AG09309 (cell line): ENCODE measurements at places on chromosomes 11 and 22.

DNA sequence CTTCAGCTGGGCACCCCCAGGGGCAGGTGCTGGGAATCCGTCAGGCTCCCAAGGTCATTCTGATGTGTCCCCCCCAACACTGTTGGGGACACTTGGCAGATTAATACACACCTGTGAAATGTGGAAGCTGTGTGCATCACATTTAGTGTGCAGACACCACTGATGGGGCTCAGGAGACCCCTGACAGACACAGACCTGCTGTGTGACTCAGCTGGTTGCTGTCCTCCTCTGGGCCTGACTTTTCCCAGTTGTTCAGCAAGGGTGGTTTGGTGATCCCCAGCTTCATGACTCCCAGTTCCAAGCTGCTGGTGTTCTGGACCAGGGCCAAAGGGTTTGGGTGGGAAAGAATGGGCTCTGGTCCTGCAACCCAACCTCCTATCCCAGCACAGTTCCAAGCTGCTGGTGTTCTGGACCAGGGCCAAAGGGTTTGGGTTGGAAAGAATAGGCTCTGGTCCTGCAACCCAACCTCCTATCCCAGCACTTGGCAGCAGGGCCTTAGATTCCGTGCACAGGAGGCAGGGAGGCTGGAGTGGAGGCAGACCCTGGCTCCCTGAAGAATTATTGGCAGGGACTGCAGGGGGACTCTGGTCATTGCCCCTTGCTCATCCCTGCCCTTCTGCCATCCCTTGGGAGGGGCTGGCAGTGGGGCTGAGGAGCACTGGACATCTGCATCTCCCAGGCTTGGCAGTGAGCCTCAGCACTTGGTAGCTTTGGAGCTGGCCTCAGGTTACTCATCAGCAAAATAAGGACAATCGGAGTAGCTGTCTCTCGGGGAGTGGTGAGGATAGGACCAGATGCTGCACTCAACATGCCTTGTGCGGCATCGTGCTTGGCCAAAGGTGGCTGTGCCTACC is 8.4 kb upstream of the OMP start:
- DNase-seq = no peak

GRCh38 chr22:32926600-32926999 is 125.1 kb downstream of the TIMP3 start:
- no peak for DNase-seq

DNA sequence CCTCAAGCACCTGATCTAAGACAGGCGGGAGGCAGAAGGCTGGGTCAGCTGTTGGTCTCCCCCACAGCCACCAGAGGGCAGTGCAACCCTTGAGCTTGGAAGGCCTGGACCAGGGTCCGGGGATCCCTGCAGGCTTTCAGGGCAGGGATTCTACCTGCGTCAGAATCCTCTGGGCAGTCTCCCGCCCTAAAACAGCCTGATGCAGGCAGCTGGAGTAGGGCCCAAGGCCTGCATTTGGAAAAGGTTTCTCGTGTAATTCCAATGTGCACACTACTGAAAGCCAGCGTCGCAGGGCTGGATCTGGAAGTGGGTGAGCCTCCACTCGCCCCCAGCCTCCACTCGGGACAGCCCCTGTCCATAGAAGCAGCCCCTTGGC is 31.8 kb downstream of the BID start:
- no peak for DNase-seq

DNA sequence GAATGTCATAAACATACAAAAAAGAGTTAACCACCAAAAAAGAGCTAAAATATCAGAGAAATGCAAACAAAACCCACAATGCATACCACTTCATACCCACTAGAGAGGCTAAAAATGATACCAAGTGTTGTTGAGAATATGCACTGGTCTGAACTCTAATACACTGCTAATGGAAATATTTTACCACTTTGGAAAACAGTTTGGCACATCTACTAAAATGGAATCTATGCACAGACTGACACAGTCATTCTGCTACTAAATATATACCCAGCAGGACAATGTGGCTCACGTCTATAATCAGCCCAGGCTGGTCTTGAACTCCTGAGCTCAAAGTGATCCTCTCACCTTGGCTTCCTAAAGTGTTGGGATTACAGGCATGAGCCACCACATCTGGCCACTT is 18.0 kb downstream of the MAPK1 start:
- DNase-seq = no peak
